ENCODE measurements at places on chromosomes 3 and 15.

DNA sequence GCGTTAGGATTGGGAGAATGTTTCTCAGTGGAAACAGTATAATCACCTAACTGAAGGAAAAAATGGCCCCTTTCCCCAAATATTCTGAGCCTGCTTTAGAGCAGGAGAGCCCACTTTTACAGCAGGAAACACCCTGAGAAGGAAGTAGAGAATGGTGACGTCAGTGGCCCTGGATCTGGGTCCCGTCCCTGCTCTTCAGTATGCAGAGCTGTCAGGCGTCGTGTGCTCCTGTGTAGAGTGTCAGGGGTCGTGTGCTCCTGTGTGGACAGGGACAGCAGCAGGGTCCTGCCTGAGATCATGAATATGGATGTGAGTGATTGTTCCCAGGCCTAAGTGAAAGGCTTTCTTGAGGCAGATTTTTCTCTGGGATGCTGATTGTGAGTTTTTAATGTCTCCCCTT lies 45.2 kb downstream of the CGNL1 start:
- DNase-seq, result no peak

GRCh38 chr3:117696851-117697407 lies 987.4 kb downstream of the TUSC7 start:
- no peak for DNase-seq

GRCh38 chr3:73556520-73557372 lies 68.0 kb downstream of the PDZRN3 start:
- DNase-seq, result no peak

- no peak for DNase-seq
Observed at GRCh38 chr3:3927198-3927597, 128.0 kb downstream of the LRRN1 start.

GRCh38 chr3:79392479-79392878 lies 375.3 kb downstream of the ROBO1 start:
- DNase-seq, result no peak

DNA sequence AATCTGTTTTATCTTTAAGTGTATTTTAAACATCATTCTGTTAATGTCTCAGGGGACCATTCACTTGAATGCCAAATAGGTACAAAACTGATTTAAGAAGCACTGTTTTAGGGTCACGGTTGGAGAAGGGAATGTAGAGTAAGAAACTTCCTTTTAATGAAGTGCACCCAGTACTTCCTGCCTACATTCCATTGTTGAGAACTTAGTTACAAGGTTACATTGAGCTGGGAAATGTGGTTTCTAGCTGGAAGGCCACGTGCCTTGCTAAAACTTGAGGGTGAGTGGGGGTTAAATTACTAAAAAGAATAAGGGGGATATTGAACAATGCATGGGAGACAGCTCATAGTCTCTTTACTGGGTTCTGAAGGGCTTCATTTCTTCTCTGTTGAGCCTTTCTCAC lies 78.3 kb upstream of the TBC1D5 start:
- no peak for DNase-seq

DNA sequence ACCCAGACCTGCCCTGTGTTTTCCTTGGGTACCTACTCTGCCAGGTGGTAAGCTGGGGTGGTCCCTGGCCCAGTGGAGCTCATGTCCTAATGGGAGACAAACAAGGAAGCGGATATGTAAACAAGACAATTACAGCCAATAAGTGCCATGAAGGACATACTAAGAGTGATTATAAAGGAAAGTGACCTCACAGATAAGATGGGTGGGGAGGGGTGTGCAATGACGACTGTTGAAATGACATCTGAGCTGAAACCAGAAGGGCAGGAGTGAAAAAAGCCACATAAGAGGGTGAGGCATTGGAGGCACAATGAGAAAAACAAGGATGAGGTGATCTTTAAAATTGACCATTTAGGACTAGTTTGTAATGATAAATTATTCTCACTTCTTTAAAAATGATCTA lies 336.2 kb upstream of the IL12A start:
- no peak for DNase-seq

GRCh38 chr15:71248386-71248785 lies 133.1 kb downstream of the THSD4 start:
- no peak for DNase-seq

DNA sequence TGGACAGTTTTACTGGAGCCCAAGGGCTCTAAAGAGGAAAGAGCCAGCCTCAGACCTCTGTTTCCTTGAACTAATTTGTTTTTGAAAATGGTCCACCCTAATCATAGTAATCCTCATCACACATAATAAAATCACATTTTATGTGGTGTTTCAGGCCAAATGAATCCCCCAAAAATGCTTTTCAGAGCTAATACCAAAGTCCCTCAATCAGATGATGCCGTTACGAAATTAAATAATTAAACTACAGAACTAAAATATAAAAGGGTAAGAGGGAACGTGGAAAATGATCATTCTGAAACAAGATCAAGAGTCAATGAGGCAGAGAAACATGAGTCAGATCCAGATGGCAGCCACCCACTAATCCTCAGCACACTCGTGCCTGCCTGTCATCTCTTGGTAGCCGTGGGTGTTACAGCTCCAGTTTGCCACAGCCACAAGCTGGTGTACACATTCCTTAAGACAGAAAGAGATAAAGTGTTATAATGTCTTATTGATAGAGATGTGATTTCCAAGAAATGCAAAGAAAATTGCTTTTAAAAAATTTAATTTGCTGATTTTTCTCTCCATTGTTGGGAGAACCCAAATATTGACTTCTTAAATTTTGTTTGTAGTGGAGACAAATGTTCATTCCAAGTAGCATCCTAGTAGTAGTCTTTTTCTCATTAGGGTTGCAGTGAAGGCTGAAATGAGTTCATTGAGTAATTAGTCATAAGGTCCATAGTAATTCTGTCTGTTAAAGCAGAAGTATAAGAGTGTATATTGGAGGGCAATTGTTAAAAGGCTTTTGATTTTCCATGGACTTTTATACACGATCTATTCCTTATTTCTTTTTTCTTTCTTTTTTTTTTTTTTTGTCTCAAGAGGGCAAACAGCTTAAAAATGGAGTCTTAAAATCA lies 104.2 kb downstream of the AGBL1 start:
- DNase-seq, result no peak

GRCh38 chr3:126057936-126058335 lies 26.0 kb downstream of the SLC41A3 start:
- DNase-seq, result no peak

- no peak for DNase-seq
Observed at GRCh38 chr15:71278989-71279756, 163.9 kb downstream of the THSD4 start.

DNA sequence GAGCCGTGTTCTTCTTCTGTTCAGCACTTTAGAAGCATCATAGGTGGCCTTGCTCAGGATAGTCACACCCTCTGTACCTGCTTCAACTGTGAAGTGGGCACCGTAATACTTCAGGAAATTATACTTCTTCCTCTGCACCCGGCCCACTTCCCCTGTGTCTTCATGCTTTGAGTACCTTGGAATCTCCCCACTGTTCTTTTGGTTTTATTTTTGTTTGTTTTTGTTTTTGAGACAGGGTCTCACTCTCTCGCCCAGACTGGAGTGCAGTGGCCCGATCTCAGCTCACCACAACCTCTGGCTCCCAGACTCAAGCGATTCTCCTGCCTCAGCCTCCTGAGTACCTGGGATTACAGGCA lies 1.7 kb downstream of the P2RY14 start:
- DNase-seq, result no peak

- no peak for DNase-seq
Observed at GRCh38 chr15:73326157-73326556, 42.6 kb downstream of the HCN4 start.

- peak; percentile 81 for DNase-seq
Observed at GRCh38 chr15:63502843-63503738, 1.3 kb upstream of the USP3 start.

- DNase-seq, result no peak
Observed at GRCh38 chr3:47847260-47847659, 44.3 kb downstream of the DHX30 start.

DNA sequence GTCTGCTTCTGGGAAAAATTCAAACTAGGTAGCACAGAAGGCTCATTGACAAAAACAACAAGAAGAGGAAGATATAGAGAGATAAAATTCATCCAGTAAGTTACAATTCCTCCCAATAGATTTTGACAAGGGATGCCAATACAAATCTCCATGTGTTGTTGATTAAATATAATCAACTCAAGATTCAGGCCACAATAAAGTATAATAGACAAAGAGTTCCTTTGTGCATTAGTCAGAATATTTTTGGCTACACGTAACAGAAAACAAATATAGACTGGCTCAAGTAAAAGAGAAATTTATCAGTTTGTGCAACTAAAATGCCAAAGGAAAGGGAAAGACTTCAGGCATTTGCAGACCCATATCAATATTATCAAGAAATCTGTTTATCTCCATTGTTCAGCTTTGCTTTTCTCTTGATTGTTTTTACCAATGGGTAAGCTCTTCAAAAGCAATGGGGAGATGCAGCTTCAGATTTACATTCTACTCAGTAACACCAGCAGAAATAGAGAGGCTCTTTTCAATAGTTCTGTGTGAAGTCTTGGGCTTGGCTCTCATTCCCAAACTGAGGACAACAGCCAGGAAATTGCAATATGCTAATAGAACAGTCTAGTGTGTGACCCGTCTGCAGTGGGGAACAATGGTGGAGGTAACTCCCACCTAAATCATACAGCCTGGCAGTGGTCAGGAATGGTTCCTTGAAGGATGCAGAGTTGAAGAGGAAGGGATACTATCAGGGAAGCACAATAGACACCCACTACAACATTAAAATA lies 77.6 kb upstream of the PROK2 start:
- DNase-seq, result no peak

GRCh38 chr15:82871358-82871757 lies 61.9 kb downstream of the WHAMM start:
- no peak for DNase-seq

GRCh38 chr15:101437209-101437608 lies 52.3 kb downstream of the PCSK6 start:
- DNase-seq, result no peak

DNA sequence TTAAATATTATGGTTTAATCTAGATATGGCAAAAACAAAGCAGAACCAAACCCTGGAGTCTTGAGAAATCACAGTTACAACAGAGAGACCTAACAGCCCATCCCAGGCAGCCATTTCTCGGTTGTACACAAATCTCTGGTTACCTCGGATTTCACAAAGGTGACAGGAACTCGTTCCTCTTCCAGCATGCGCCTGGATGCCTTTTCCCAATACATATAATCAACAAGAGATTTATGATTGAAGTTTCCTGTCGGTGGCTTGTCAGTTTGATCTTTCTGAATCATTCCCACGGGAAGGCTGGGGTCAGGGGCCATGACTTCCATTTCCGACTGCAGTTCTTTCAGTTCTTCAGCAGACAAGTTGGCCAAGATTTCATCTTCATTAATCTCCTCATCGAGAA lies 445 bp downstream of the LMOD3 start:
- no peak for DNase-seq

All from GM20000 (cell line).